ENCODE measurements at places on chromosomes 3 and 15.

DNA sequence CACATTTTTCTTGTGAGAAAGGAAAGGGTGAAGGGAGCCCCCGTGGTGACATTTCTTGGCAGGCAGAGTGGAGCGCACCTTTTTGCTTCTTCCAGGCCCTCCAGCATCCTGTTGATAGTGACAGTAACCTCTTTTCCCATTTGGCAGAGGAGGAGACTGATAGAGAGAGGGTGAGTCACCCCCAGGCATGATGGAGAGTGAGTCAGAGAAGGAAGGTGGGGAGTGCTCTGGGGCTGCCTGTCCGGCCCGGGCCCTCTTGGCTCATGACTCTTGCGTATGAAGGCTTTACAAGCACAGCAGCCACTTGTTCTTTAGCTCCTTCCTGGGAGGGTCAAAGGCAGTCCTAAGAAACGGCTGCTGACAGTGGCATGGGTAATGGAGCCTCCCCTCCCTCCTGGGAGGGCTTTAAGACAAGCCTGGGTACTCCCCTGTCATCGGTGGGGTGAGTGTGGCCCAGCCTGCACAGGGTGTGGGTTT lies 16.0 kb downstream of the ANKRD63 start:
- DNase-seq: peak; percentile 95

GRCh38 chr3:90036939-90037469 lies 929.6 kb downstream of the EPHA3 start:
- no peak for DNase-seq

DNA sequence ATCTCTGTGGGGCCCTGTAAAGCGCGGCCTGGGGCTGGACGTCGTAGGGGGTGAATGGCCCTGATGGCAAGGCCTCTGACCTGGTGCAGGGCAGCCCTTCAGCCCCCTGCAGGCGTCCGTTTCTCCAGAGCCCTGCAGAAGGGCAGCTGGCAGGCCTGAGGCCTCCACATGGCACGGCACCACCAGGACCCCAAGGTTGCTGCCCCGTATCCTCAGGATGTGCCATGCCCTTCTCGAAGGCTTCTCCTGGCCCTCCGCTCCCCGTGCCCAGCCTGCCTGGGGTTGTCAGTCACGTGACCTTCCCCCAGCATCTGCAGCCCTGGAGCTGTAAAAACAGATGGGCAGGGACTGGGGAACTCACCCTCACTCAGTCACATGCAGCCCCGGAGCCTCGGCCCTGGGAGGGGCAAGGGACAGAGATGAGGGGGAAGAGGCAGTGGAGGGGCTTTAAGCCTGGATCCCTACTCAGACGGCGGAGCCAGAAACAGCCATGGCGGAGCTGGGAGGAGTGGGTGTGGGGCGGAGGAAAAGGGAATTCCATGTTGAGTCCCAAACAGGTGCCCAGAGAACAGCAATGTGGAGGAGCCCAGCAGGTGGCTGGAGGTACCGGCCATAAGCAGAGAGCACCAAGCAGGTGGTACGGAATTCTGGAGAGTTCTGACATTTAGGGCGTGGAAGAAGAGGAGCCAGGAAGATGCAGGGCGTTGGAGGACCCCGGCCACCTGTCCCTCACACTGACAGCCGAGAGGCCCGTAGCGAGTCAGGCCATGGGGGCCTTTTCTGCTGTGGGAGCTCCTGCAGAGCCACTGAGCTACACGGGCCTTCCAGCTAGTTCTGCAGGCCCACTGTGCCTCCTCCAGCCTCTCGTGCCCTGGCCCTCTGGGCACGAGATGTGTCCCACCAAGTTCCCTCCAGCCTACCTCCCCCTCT lies 193.1 kb downstream of the XXYLT1 start:
- no peak for DNase-seq

DNA sequence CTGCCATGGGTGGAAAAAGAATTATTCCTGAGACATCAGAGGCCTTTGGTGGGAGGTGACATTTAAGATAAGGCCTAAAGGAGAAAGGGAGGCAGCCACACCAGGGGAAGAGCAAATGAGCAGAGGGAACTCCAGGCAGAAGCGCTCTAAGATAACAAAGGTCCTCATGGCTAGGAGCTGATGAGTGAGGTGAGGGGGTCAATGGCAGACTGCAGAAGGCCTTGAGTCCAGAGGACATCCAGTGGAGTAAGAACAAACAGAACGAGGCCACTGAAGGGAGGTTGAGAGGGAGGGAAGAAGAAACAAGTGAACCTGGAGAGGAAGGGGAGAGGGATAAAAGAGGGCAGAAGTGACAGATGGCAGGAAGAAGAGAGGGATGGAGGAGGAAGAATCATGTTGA lies 97.3 kb downstream of the CTNNB1 start:
- no peak for DNase-seq

DNA sequence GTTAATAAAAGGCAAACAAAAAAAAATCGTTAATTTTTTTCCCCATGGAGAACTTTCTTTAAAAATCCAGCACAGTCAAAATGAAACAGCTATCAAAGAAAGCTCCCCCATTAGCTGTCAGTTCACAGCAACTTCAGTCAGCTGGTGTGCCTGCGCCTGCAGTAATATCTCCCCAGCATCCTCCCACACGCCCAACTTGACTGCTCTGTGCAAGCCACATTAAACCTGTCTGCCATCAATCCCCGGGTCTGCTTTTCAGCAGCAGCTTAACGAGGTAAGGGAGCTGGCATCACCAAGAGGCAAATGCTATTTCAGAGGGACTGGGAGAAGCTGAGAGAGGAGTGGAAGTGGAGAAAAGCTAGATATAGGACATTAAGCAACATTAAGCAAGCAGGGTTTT lies 337.5 kb downstream of the GAP43 start:
- no peak for DNase-seq

DNA sequence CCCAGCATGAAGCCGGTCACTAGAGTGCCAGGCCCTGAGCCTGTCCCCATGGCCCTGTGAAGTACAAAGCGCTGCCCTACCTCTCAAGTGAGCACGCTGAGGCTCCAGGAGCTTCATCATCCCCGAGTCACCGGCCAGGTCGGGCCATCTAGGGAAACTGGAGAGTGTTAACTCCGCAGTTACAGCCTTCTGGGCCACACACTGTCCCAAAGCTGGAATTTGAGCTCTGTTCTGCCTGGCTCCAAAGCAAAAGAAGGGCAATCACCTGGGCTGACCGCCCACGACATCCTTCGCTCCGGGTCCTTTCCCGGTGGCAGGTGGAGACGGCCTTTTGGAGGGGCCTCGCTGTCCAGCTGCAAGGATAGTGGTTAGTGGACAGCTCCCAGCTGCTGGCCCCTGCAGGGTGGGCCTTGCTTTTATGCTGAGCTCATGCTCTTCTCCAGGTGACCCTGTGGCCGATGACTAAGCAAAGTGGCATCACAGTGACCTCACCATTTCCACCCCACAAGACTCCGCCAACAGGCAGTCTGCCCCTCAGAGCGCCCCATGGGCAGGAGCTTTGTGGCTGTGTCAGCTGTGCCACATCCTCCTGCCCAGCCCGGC lies 3.5 kb upstream of the MUC4 start:
- no peak for DNase-seq

DNA sequence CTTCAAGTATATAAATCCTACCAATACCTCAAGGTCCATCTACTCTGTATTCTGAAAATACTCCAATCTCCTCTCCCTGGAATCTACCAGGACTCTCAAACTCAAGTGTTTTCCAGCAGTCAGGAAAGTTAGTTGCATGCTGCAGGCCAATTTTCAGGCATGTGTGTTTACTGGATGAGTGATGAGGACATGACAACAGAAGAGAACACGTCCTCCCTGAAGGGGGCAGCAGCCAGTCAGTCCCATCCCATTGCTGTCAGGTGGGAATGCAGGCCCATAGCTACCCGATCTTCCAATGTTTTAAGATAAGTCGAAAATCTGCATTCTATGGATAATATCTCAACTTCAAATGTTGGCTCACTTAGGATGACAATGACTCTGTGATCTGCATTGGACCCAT lies 496.2 kb downstream of the FHIT start:
- no peak for DNase-seq

DNA sequence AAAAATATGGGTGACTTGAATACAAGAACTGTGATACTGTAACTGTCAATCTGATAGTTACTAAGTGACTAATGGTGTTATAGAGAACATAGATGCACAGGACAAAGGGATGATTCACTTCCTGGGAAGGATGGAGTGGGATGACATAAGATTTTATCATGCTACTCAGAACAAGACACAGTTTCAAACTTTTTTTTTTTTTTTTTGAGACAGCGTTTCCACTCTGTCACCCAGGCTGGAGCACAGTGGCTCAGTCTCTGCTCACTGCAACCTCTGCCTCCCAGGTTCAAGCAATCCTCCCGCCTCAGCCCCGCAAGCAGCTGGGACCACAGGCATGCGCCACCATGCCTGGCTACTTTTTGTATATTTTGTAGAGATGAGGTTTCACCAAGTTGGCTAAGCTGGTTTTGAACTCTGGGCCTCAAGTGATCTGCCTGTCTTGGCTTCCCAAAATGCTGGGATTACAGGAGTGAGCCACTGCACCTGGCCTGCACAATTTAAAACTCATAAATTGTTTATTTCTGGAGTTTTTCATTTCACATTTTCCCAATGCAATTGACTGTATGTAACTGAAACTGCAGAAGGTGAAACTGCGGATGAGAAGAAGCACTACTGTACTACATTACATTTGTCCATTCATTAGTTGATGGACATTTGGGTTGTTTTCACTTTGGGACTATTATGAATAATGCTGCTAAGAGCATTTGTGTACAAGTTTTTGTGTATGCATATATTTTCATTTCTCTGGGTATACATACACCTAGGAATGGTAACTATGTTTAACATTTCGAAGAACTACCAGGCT lies 40.6 kb downstream of the ADIPOQ start:
- peak; percentile 92 for DNase-seq

GRCh38 chr3:16090706-16091105 lies 83.8 kb upstream of the GALNT15 start:
- no peak for DNase-seq

DNA sequence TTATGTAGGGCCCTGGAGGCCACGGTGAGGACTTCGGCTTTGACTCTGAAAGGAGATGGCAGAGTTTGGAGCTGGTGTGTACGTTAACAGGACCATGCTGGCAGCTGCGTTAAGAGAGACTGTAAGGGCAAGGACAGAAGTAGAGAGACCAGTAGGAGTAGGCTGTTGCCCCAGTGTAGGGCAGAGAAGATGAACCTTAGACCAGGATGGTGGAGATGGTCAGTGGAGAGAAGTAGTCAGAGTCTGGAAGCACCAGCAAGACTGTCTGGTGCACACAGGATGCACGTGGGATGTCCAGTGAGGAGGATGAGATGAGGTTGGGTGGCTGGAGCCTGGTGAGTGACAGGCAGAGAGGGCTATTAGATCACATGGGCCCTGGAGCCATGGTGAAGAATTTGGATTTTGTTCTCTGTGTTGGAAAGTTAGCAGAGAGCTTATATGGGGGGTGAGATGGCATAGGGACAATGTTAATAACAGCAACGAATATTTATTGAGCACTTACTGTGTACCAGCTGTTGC lies 150.1 kb downstream of the IGF1R start:
- no peak for DNase-seq

DNA sequence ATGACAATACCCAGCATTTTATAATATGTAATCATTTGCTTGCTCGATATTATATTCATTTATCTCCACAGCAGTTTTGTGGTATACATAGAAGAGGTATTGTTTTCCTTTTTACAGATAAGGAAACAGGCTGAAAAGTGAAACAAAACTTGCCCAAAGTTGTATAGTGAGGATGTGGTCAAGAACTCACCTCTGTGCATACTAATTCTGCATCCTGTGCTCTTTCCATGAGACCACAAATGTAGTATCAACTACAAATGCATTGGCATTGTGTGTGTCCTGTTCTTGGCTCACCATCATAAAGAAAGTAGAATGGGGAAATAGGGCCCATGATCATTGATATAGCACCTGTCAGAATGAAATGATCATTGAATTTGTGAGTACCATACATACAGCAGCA lies 167.3 kb downstream of the NECTIN3 start:
- DNase-seq: no peak

GRCh38 chr15:90547540-90547939 lies 17.8 kb downstream of the CRTC3 start:
- DNase-seq: no peak

DNA sequence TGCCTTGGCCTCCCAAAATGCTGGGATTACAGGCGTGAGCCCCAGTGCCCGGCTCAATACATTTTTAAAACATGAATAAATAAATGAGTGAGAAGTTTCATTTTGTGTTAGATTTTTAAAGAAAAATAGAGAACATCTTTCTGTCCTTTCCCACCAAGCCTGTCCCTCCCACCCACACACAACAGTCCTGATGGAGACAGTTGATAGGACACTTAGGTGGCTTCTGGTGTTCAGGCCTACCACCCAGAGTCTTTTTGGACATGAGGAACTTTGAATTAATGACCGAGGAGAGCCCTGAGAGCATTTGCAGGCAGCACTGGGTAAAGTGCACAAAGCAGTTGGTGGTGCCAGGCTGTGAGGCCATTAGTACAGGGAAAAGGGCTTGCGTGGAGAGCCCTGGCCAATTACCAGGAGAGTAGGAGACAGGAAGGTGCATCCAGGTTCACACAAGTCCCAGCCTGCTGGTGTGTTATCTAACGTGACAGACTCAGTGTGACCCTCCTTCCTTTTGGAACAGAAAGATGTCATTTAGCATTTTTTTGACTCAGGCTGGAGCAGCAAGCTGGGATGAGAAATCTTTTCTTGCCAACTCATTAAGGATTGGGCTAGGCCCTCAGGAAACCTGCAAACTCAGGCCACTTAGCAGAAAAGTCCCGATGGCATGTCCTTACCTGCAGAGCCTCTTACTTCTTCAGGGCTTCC lies 103.6 kb downstream of the PDCD6IP start:
- no peak for DNase-seq

GRCh38 chr3:38136393-38136776 lies 542 bp downstream of the ACAA1 start:
- no peak for DNase-seq

DNA sequence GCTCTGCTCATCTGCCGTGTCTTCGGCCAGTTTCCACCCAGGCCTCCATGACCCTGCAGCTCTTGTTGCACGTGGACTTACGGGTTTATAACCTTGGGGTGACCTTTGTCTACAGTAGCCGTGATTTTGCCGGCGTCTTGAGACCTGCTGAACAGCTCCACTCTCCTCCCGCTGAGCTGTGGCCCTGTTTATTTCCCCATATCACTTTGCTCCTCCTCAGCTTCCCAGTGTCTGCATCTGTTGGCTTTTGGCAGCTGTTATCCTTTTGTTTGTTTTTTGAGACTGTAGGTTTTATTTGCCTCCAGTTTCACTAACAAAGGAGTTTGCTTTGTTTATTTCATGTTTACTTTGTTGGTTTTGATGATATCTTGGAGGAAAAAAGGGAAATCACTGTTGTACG lies 29.3 kb upstream of the SLC28A1 start:
- no peak for DNase-seq
